ENCODE measurements at places on chromosomes 13 and 19.

- DNase-seq, result no peak
Measured at GRCh38 chr19:43105496-43105895, 23.0 kb upstream of the PSG2 start.

DNA sequence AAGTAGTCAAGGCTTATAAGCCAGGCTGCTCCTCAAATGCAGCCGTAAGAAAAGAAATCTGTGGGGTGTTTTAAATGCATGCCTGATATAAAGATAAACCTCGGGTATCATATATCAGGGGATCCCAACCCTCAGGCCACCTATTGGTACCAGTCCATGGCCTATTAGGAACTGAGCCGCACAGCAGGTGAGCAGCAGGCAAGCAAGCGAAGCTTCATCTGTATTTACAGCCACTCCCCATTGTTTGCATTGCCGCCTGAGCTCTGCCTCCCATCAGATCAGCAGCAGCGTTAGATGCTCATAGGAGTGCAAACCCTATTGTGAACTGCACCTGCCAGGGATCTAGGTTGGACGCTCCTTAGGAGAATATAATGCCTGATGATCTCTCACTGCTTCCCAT is 233.5 kb upstream of the SERP2 start:
- DNase-seq, result peak; percentile 80

- DNase-seq, result no peak
Measured at GRCh38 chr19:6711605-6712004, 8.8 kb downstream of the C3 start.

- no peak for DNase-seq
Measured at GRCh38 chr19:3492919-3493318, 7.6 kb downstream of the DOHH start.

Measured in endodermal cell (in vitro differentiated cells).